AML-193 (cell line): ENCODE measurements at places on chromosomes 11 and 22.

DNA sequence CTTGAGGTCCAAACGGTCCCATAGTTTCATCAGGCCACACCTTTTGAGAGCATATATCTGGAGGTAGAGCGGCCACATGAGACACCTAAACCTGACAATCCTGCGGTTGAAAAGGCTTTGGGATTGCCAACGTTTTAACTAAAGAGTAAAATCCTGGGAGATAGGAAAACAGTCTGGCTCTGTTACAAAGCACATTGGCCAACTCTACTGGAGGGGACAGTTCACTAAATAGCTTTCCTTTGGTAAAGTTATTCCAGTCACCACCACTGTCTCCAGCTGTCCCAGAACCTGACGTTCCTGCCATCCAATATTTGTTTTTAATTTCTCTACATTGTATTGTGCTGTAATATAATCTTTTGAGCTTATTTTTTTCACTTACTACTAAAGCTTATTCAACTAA lies 22.0 kb downstream of the ABTB2 start:
- no peak for DNase-seq

GRCh38 chr11:45847911-45848316 lies 639 bp downstream of the CRY2 start:
- peak; percentile 22 for DNase-seq

DNA sequence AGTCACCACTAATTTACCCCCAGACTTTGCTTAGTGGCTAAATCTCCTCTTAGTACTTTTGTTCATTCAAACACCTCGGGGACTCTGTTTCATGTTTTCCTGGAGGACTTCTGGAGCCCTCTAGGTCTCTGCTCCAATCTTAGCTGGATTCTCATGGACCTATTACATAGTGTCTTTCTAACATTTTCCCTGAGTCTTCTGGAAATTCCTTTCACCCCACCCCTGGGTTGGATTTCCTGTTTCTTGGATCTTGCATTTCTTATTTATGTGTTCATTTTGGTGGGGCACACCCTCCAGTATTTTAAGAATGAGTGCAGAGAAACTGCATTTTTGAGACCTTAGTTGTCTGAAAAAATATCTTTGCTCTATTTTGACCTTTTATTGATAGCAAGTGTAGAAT lies 220.1 kb downstream of the BLID start:
- DNase-seq = no peak

DNA sequence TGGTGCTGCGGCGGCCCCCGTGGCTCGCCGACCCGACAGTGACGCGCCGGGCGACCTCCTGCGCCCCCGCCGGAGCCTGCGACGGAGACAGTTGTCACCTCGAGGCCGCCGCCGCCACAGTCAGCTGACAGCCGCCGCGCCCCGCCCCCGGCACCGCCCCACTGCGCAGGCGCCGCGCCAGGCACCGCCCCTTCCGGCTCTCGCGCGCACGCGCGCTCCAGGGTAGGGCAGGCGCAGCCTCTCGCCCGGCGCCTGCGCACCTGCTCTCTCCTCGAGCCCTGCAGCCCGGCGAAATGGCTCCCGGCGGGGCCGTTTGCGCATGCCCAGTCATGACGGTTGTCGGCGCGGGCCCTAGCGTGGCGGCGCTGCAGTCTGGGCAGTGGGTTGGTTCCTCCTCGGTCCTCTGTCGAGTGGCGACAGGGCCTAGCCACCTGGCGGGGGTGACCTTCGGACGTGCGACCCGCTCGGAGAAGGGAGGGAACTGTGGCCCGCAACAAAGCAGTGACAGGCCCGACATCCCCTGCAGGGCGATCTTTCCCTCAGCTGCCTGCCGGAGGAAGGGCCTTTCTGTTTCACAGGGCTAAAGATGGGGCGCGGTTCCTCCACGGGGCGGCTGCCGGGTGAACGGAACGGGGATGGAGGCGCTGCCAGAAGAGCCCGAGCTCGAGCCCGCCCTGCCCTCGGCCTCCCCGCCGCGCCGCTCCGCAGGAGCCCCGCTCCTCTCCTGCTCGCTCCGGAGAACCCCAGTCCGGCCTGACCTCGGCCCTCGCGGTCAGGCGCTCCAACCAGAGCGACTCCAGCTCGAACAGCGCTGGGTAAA lies at the start of gene TOLLIP:
TSS of gene TOLLIP (minus strand) at position 135 of the 820 bp plus-strand sequence. CDS start at position 1, 134 bp downstream.
- DNase-seq = peak; percentile 87

DNA sequence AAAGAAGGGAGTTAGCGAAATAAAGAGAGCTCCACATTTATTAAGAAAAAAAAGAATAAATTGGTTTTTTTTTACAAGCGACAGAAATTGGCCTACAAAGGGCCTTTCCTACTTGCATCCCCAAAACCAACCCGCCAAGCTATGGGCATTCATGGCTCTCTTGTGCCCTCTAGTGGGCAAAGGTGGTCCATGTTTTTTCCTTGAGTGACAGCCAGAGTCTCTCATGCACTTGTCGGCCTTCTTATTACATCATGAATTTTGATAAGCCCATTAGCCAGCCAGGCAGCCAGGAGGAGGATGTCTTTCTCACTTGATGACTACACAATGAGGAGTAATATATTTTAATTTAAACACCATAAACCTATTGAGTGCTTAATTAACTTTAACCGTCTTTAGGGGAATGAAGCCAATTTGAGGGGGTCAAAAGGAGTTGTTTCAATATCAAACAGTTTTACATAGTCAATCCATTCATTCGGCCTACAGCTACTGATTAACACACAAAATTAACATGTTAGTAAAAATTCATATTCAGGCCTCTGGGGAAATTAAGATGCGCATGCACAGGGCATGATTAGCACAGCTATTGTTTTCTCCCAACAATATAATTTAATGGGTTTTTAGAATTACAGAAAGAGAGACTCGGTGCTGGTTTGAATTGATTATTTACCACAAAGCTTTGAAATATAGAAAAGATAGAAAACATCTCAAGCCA lies 85.5 kb downstream of the RCN1 start:
- DNase-seq = peak; percentile 66

GRCh38 chr11:33387996-33388395 lies 130.8 kb downstream of the HIPK3 start:
- no peak for DNase-seq

DNA sequence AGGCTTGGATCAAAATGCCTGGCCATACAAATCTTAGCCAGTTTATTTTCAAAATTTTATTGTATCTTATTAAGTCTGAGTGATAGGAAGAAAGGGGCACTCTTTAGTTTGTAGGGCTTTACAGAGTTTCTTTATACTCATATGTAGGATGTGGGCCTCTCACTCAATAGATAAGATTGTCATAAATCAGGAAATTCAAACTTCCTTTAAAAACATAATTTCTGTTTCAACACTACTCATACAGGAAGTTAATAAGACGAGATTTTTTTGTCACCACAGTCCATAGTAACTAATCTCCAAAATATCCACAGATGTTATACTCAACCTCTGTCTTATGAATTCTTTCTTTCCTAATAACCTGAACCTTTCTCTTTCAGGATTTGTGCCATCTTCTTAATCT lies 13.3 kb upstream of the OR56B4 start:
- peak; percentile 58 for DNase-seq

- no peak for DNase-seq
These were observed 14.6 kb upstream of the HIKESHI start for GRCh38 chr11:86287468-86287796.

DNA sequence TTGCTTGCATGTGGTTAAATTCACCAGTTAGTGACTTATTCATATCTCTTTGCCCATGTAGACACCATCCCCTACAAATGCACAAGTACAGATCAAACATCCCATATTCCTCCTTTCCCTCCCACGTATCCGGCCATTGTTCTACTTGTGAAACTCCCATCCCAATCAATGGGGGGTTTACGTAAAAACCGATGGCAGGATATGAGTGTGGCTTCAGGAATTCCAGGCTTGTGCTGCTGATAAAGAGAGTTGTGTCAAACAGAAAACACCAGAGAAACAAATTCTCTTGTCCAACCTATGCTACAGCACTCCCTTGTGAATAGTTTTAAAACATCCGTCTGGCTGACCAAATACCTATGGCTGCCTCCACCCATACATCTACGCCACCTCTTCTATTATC lies 15.5 kb downstream of the FLI1 start:
- no peak for DNase-seq

DNA sequence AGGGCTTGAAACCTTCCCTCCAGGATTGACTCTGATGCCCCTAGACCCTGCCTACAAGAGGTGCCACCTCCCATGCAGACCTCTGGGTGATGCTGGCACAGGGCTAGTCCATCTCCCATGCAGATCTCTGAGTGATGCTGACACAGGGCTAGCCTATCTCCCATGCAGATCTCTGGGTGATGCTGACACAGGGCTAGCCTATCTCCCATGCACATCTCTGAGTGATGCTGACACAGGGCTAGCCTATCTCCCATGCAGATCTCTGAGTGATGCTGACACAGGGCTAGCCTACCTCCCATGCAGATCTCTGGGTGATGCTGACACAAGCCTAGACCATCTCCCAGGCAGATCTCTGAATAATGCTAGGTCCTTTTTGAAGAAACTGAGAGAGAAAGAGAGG lies 321.7 kb downstream of the NTM start:
- no peak for DNase-seq

DNA sequence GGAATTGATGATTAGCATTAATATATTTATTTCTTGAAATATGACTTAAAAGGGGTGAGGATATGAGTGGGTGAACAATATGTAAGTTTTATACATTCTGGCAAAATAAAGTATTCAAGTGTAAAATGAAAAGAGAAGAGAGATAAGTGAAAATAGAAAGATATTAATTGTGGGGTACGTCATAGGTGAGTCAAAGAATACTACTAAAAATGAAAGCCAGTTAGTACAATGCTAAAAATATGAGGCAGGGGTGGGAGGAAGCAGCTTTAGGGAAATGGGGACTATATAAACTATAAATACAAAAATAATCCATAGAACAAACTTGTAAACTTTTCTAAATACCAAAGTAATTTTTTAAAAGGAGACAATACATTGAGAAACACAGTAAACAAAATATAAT lies 661.4 kb downstream of the CNTN5 start:
- DNase-seq = no peak

GRCh38 chr11:17159441-17159840 lies 48.3 kb downstream of the PIK3C2A start:
- DNase-seq = no peak

GRCh38 chr11:89495951-89496350 lies 4.8 kb upstream of the NOX4 start:
- no peak for DNase-seq

GRCh38 chr11:9506489-9507276 lies 45.9 kb downstream of the ZNF143 start:
- DNase-seq = peak; percentile 75

GRCh38 chr22:32475468-32476010 lies 928 bp downstream of the FBXO7 start:
- DNase-seq = no peak

GRCh38 chr11:21492931-21493330 lies 700.0 kb upstream of the ANO5 start:
- DNase-seq = no peak

- no peak for DNase-seq
These were observed 82.4 kb downstream of the EXT2 start for GRCh38 chr11:44177905-44178304.

- DNase-seq = peak; percentile 59
These were observed 72.0 kb downstream of the SYN3 start for GRCh38 chr22:32985899-32986765.

DNA sequence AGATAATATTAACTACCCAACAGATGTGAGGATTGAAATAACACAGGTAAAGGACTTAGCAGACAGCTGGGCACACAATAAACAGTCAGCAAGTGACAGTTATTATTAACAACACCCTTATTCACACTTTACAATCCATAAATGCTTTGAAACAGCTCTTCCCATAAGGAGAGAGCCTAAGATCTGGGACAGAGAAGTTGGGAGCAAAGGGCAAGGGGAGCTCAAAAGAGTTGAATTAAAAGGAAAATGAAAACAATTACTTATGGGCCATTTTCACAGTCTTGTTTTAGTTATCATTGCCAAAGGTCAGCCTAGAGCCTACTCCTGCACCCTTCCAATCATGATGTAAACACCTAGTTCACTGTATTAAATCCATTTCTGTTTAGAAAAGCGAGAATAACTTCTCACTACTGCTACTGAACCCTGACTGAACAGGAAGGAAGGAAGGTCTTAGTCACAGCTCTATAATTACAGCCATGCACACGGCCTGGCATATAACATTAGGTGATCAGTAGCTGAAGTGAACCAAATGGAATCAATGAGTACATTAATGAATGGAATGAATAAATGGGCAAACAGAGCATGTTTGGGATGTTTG lies 111.3 kb downstream of the PLEKHA7 start:
- peak; percentile 7 for DNase-seq

GRCh38 chr22:39717099-39717498 lies 146.5 kb downstream of the CACNA1I start:
- no peak for DNase-seq

GRCh38 chr11:128513915-128514681 lies 73.3 kb downstream of the ETS1 start:
- no peak for DNase-seq

- DNase-seq = no peak
These were observed 33.3 kb upstream of the CCDC81 start for GRCh38 chr11:86341382-86341781.

DNA sequence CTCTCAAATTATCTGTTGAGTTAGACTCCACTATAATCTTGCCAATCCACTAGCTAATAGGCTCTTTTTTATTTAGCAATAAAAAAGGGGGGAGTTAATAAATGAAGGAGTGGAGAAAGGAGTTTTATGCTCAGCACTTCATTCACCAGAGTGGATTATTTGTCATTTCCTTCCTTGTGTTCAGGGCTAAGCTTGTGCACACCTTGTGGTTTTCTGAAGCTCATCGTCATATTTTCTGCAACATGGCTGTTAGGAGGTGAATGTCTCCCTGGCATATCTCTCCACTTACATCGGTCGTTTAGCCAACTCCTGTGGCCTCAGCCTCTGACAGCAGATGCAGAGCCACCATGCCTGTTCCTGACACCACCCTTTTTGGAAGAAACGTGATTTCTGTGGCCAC lies 83.9 kb upstream of the MTNR1B start:
- DNase-seq = no peak

DNA sequence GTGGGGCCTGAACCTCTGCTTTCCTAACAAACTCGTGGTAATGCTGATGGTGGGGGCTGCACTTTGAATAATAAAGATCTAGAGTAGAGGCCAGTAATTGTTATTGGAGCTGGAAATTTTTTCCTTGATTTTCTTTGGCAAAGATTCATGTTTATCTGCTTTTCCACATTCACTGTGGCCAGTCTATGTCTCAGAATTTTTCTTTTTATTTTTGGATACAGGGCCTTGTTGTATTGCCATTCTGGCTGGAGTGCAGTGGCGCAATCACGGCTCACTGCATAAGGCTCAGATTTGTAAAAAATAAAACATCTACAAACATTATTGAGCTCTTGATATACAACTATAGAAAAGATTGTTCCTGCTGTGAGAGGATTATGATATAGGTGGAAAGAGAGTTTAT lies 1.6 kb downstream of the TMEM135 start:
- DNase-seq = no peak
